ENCODE measurements at places on chromosomes 7 and 10. TPM values are rescaled to one million over a fixed set of nuclear protein-coding genes. Genes with fewer than 3 reads are reported as not detected.

GTF2IRD2 gene
- 16.2 TPM for total RNA-seq

ERVW-1 gene
- not detected for total RNA-seq

ZNF22 gene
- total RNA-seq, result 19.8 TPM

DNA sequence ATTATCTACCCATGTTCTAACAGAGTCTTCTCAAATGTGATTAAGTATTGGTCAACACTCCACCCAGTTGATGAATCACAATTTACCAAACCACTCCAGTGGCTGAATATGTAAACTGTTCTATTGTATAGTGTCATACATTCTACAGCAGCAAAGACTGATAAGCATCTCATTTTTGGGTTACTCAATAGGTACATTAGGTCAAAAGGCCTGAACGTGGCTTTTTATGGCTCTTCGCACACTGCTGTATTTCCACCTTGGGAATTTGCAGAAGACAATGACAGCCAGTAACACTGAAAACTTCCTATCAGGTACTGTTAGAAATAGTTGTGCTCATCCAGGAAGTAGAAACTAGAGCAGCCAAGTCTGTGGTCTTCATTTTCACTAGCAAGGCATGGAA lies 166.9 kb downstream of the GLI3 start:
- no peak for DNase-seq

GRCh38 chr10:51960494-51960895 lies 261.1 kb upstream of the CSTF2T start:
- DNase-seq, result no peak

DNA sequence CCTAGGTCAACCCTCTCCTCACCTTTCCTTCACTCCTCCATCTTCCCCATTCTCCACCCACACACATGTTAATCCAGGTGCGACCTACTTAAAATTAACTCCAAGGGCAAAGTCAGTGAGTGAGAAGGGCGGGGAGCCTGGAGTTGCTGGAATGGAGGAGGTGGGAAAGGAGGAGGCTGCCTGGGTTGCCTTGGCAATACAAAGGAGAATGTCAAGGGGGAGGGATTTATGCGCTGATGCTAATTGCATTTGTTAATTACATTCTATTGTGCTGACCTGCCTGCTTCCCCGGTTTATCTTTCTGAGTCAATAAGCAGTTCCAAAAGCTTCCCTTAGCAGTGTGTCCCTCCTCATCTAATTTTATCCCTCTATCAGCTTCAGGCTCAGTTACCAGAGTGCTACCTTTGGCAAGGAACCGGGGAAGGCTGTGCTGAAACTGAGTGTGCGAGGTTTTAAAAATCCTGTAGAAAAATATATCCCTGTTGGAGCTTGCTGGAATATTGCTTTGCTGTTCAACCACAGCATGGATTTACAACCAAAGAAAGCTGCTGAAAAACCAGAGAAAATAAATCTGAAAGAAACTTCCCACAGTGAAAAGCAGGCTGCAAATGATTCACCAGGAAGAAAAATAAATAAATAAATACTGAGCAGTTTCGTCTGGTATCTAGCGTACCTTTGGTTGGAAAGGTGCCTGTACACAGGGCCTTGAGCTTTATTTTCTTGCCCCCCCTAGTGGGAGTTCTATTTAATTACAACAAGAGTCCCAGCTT lies 113.2 kb upstream of the DGKB start:
- no peak for DNase-seq
